ENCODE measurements at places on chromosomes 7 and 10.

DNA sequence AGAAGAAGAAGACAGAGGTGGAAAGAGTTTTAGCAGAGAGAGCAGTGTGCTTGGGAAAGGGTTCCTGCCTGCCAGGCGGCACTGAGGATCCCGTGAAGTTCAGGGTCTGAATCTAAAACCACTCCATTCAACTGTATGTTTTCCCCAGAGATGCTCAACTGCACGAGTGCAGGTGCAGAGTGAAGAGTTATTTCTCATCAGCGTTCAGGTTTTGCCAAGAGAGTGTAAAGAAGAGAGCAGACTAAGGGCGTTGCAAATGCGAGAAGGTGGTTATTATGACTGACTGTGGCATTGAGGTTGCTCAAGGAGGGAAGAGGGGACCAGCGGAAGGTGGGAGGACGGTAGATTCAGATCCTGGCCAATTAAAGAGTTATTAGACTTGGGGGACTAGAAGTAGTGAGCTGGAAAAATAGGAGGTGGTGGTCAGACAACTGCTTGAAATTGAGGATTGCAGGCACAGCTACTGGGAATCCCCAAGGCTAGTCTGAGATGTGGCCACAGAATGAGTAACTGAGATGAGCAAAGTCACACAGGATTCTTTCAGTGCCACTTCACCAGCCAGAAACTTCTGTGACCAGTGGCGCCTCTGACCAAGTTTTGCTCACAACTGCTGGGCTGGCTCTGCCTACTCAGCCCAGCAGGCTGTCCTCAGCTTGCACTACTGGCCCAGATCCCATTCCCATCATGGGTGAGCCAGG lies 29.1 kb downstream of the STRA8 start:
- DNase-seq, result no peak

GRCh38 chr10:96406091-96406490 lies 47.3 kb upstream of the OPALIN start:
- DNase-seq, result no peak

DNA sequence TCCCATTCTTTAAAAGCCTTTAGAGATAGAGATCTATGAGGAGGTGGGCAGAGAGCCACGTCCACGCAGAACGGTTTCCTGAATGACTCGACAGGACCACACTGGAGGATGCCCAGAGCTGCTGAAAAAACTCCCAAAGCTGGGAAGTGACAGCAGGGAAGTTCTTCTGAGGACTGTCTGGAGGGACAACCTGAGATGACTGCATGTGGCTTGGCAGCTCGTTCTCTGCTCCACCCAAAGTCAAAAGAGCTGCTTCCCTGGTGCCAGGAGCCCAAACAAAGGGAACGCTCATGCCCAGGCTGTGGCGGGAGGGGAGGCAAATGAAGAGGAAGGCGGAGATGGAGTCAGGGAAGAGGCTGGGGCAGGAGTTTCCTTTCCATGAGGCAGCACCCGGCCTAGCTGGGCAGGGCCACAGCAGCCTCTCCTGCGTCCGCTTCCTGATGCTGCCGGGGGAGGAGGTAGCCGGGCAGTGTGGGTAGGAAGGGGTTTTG lies 95.4 kb downstream of the CCDC3 start:
- no peak for DNase-seq

DNA sequence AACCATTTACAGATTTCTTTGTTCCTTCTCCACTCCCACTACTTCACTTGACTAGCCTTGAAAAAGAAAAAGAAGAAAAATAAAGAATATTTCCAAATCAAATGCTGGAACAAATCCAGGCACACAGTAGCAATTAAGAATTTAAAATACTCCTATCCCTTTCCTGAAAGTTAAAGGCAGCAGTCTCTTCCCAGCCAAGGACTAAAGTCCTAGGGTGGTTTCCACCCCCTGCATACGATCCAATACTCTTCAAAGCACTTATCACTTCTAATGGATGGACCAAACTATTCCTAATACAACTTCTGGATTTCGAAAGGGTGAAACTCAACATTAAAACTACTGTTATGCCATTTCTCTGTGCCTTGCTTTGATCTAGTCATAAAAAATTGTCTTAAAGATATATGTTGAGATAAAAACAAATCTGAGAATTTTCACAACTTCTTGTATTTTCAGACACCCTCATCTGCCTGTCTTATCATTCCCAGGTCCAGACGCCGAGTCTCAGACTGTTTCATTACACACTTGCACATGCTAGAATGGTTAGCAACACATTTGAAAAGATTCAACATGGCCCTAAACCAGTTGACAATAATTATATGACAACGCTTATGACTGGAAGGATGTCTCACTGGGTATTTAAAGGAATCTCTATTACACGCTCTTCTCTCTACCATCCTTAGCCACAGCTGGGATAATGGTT lies 13.4 kb downstream of the ELMO1 start:
- no peak for DNase-seq

DNA sequence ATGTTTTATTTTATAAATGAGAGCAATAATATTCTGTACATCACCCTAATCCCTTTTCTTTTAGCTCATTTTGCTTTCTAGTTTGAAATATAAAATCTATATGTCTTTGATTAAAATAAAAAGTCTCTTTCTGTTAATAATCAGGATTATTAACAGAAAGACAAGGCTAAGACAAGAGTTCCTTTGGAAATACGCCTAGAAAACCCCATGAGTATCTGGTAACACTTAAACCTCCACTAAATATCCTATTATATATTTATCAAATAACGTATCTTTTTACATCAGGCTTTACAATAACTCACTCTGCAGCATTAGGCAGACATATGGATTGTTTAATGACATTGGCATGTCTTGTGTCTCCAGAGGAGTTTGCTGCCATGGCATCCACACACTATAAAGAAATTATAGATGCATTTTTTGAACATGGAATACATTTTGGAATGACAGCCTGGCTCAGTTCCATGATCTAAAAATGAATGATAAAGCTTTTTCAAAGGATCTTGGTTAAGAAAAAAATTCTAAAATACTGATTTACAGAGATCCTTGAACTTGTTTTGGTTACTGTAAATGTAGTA lies 98.7 kb downstream of the TMEM26 start:
- no peak for DNase-seq

DNA sequence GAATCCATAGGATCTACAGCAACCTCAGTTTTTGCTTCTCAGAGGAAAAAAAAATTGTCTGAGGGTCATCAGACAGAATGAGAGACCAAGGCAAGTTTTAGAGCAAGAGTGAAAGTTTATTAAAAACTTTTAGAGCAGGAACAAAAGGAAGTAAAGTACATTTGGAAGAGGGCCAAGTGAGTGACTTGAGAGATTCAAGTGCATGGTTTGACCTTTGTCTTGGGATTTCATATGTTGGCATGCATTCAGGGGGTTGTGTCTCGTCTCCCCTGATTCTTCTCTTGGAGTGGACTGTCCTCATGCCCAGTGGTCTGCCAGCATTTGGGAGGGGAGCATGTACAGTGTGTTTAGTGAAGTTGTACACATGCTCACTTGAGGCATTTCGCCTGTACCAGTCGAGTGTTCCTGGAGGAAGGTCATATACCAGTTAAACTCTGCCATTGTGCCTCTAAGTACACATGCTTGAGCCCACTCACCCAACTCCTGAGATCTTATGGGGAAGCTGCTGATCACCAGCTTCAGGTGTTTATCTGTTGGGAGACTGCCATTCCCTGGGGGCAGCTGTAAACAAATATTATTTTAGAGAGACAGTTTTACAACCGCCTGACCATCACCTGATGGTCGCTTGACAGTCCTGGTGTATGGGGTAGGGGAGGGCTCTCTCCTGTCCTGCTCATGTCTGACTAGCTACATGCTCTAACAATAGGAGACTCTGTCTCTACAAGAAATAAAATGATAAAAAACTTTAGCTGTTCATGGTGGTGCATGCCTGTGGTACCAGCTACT lies 109.4 kb downstream of the EEPD1 start:
- no peak for DNase-seq

- DNase-seq, result no peak
Measured at GRCh38 chr10:70312972-70313371, 29.2 kb upstream of the NPFFR1 start.

GRCh38 chr7:70053989-70054388 lies 455.7 kb downstream of the AUTS2 start:
- no peak for DNase-seq

GRCh38 chr10:24759672-24760071 lies 36.0 kb upstream of the ARHGAP21 start:
- no peak for DNase-seq

DNA sequence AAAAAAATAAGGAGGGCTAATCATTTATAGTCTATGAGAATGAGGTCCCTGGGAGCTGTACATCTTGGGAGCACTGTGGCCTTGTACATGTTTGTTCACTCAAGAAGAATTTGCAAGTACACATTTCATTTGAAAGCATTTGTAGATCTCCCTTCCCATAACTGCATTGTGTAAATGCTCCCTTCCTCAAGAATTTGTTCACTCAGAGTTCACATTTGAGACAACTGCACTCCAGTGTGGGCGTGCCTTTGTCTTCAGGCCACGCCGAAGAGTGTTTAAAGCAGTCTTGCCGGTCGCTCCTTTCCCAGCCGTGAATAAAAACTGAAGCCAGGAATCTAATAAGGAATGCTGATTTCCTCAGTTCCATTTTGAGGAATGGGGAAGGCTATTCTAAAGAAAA lies 291.1 kb upstream of the LYZL1 start:
- no peak for DNase-seq

DNA sequence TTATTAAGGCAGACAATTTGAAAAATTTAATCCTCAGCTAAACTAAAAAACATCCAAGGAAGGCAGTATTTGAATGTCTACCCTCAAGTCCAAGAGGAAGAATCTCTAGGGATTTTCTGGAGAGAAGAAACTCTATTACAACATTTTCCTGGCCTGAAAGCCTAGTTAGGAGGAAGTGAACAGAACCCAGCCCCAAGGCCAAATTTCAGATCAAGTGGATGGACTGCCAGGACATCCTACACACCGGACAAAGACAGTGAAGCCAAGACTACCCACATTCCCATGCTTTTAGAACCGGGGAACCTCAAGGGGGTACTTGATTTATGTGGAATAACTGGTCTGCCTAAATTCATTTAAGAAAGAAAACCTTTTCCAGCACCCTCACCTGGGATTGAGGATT lies 108.9 kb upstream of the MEOX2 start:
- DNase-seq, result no peak

DNA sequence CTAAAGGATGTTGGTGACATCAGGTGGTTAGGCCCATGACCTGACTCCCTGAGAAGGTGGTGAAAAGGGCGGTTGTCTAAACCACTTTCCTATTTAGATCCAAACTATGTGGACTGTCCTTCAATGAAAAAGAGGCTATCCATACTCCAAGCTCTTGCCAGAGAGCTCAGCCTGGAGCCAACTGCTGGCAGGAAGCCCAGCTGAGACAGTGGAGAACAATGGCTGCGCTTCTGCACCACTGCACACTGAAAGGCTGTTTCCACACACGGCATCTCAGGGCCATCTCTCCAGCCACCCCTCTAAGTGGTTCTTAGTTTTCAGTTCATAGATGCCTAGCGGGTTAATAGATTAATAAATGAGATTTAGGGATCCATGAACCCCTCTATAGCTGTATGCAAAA lies 488.8 kb upstream of the ZMIZ1 start:
- DNase-seq, result no peak

- no peak for DNase-seq
Measured at GRCh38 chr10:132938472-132939339, 3.7 kb downstream of the CFAP46 start.

GRCh38 chr7:135098391-135098790 lies 49.5 kb upstream of the TMEM140 start:
- no peak for DNase-seq

GRCh38 chr7:36723951-36724664 lies at the start of gene AOAH:
AOAH (minus strand) TSS chr7:36724494; CDS start chr7:36724148, 346 bp downstream.
- peak; percentile 94 for DNase-seq

DNA sequence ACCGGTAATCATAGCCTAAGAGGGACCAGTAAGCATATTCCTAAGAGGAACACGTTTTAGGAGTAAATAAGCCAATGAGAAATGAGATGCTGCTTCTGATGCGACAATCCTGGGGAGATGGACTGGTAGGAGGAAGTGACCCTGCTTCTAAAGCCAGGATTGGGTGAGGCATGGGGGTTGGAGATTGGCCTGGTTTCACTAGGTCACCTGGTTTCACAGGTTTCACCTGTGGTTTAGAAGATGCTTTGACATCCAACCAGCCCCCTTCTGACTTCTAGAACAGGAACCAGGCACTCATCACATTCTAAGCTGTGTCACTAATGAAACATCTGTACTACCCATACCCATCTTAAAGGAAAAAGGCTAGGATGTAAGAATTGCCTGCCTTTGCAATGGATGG lies 53.0 kb upstream of the BAMBI start:
- DNase-seq, result no peak
